Kasumi-1 (cell line): ENCODE measurements at places on chromosomes 5 and 9.

DNA sequence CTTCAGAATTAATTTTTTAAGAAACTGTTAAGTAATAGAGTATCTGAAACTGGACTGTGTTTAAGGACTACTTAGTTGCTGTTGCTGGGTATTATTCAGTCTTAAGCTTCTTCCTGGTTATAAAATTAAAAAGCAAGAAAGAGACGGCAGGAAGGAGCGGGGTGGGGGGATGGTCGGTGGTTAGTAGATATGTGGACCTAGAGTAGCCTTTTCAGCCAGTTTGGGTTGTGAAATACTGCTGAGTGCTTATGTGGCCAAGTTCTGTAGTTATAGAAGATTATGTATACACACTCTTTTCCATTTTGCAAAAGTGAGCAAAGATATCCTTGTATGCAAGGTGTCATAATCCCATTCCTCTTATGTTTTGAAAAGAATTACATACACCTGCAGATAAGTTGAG lies 28.5 kb downstream of the TRIO start:
- no peak for DNase-seq

- peak; percentile 56 for DNase-seq
Measured at GRCh38 chr5:43193181-43193893, 1.3 kb downstream of the NIM1K start.

GRCh38 chr5:82885627-82886389 lies 191.4 kb downstream of the TMEM167A start:
- peak; percentile 4 for DNase-seq

DNA sequence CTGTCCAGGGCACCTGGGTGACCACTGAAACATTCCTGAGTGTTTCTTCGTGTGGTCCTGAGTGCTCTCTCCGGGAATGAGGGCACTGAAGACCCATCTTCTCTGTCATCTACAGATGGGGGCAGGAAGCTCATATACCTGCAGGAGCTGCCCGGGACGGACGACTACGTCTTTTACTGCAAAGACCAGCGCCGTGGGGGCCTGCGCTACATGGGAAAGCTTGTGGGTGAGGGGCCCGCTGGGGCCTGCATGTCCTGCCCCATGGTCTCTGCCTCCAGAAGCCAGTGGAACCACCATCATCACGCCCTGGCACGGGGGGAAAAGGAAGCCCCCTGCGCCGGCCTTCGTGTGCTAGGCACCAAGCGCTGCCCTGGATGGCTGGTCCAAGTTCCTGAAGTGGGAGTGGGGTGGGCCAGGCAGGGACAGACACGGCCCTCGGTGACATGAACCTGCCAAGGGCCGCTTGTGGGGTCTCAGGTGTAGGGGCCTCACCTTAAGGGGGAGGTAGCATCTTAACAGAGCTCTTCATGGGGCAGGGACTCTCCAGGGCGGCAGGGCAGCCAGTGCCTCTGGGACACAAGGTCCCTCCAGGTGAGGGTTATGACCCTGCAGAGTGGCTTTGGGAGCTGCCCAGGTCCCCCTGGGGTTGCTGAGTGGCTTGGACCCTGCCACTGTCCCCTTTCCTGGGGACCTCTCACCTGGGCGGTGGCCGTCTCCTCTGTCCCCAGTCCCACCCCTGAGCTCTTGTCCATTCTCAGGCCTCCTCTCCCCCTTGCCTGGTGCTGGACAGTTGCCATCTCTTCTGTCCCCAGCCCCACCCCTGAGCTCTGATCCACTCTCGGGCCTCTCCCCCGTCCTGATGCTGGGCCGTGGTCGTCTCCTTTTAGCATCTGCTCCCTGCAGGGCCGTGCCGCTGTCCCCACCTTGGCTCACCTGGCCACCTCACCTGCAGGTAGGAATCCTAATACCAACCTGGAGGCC lies 2.1 kb downstream of the OBP2A start:
- no peak for DNase-seq

DNA sequence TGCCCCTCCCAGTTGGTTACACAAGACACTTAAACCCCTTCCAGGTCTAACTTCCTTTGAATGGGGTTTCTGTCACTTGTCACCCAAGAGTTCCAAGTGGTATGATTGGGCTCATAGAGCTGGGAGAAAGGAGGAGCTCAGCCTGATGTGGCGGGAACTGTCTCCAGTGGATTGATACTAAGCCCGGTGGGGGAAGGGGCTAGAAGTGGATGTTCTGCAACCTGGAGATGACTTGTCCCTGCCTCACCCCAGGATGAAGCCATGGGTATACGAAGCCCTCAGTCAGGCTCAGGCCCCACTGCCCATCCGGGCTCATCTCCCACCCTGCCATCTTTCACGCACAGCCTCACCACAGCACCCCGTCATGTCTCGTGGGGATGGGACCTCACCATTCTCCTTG lies 203.9 kb downstream of the CDK5RAP2 start:
- no peak for DNase-seq

DNA sequence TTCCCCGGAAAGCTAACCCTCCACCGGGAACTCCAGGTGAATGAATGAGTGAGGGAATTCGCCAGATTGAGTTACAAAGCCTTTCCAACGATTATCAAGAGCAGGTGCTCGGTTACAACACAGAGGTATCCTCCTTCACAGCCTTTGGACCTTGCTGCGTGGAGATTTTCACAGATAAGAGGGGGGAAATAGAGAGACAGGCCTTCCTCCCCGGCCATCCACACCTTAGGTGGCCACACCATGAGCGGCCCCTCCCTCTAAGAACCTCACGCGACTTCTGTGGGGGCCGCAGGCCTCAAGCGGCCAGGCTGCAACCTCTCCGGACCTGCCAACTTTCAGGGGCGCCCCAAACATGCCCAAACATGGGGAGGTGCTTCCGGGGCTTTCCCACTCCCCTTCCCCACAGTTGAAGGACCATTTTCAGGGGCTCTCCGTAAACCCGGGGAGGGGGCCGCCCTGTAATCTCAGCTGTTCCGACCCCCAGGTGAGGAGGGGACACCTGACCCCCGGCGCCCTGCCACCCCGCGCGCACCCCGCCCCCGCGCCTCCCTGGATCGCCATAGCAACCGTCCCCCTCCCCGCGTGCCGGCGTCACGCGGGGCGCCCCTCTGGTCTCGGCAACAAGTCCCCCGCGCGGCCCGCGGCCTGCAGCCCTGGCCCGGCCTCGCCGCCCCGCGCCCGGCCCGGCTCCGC lies 603 bp downstream of the DENND1A start:
- DNase-seq: no peak

- DNase-seq: no peak
Measured at GRCh38 chr5:14572836-14573235, 8.8 kb upstream of the OTULINL start.

DNA sequence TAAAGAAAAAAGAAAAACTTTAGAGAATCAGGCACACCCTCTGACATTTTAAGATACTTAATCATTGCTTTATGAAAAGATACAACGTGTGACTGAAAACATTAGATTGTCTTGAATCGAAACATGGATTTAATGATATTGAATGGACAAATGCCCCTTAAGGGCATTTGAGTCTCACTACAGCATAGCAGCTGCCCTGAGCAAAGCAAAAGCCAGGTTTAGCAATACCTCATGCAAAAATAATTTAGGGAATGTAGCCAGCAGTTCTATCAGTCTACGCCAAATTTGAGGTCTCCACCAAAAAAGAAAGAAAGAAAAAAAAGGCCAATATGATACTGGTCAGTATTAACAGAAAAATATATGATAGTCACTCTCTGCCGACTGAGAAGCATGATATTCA lies 56.6 kb upstream of the LMNB1 start:
- DNase-seq: no peak

- DNase-seq: no peak
Measured at GRCh38 chr9:123941524-123942070, 11.7 kb upstream of the DENND1A start.

DNA sequence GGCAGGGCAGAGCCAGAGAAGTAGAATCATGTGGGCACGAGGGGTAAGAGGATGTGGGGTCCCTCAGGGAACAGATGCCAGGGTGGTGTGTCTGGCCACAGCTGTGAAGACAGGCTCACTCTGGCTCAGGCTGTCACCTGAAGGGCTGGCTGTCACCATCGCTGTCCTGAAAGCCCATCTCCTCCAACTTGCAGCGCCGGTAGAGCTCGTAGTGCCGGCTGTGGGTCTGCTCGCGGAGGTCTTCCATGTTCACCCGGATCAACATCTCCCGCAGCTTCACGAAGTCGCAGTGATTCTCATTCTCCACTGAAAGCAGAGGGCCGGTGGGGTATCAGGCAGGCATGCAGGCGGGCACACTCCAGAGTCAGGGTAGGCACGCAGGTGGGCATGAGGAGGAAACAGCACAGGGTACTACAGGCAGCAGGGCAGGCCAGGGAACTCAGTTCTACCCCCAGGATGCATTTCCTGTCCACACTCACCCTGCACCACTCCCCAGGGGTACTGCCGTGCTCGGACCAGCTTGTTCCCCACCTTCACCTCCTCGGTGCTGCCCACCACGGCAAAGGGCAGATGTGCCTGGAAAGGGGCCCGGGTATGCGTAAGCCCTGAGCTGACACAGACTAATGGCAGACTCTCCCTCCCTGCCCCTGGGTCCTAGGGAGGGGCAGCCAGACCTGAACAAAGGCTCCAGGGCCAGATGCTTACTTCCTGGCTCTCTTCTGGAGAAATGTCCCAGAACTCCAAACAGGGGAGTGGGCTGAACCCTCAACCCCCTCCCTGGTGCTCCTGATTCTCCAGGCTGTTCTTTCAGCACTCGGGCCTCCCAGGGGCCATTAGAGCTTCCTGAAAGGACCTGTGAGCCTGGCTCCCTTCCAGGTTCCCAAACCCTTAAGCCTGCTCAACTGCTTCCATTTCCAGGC lies 14.4 kb downstream of the CCNI2 start:
- DNase-seq: no peak

GRCh38 chr9:107890921-107891465 lies 401.4 kb upstream of the KLF4 start:
- DNase-seq: no peak

DNA sequence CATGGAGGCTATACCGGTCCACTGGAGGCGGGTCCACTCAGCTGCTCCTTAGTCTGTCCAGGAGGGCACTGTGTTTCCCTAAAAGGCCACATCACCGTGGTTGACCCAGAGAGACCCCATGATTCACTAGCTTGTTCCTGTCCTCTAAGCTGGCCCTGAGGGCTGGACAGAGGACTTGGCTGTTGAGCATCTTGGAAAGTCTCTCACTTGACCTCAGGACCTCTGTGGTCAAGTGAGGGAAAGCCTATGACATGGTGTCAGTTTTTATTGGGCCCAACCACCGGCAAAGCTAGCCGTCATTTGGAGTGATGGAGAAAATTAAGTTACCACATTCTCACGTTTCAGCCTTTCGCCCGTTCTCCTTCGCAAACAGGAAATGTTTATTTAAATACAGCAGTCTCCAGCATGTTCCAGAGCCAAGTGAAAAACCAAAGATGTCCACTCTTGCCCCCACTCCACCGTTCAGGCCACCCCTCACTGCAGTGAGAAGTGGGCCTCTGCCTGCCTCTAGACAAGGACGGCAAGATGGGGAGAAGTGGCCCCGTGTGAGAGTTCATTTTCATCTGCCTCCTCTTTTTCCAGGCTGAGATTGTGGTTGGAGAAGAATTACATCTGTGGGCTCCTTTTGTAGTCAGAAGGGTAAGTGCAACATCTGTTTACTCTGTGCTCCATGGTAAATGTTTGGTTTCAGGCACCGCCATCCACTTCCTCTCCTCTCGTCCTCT lies 4.4 kb downstream of the SLIT3 start:
- DNase-seq: no peak

- peak; percentile 75 for DNase-seq
Measured at GRCh38 chr5:89457411-89458331, 574.7 kb upstream of the MEF2C start.

DNA sequence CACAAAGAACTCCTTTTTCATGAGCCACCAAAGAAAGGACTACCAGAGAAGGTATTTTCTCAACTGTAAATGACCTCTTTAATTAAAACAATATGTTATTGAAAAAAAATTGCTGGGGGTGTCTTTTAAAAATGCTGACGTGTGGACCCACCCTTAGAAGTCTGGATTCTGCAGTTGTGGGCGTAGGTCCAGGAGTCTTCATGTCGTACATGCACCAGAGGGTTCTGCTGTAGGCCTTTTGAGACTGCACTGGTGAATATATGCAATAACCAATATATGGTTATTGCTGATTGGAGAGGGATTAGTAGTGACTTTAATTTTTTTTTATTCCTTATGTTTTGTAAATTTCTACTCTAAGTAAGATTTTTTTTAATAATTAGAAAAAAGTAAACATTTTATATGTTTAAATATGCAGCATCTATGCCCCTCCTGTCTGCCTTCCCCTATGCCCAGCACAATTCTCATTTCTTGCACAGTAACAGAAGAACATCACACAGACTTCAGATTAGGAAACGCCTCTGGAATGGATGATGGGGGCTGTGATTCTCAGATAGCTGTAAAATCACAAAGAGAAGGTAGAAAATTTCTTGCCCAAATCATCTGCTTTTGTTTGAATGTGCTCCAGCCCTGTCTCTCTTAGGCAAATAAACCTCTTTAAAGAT lies 102.0 kb downstream of the PTTG1 start:
- DNase-seq: no peak

DNA sequence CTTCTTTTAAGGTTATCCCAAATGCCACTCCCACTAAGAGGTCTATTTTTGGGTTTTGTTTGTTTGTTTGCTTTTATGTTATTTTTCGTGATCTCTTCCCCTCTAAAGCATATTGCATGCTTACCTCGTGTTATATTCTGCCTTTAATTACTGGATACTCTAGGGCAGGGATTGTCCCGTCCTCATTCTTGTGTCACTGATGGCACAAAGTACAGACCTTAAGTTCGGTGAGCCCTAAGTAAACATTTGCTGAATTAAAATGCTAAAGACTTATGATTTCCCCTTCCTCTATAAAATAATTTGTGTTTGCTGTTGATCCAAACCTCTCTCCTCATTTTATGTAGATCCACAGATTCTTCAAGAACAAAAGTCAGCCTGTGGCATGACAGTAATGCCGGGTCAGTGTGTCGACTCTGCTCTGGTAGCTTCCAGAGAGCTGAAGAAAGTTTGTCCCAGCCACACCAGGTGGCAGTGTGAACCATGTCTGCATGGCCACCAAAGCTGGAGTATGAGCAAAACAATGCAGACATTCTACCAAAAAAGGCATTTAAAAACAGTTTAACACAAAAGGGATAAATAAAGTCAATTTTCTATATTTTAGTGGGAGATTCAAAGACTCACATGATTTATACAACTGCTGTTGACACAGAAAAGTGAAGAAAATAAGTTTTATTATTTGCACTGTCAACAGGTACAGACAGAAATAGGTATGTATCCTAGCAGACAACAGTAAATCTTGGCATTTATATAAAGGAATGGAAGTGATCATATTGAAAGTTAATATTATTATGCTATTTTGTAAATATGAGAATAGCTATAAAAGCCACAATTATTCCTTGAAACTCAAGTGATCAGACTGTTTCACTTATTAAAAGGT lies 17.9 kb upstream of the POC5 start:
- peak; percentile 40 for DNase-seq

GRCh38 chr5:39164529-39165402 lies 54.6 kb downstream of the FYB1 start:
- DNase-seq: no peak

DNA sequence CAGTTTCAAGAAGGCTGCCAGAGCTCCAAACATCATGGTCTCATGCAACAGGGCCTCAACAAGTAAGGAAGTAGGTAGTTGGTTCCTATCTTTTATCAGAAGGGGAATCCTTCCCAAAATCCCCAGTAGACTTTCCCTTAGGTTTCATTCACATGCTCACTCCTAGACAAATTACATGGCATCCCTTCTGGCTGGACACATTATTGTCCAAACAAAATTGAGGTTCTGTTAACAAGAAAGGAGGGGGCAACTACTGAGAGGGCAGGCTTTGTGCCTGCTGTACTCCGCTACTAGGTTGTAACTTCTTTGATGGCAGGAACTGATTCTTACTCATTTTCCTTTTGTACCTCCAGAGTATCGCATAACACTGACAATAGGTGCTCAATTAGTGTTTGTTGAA lies 56.0 kb upstream of the OSMR start:
- no peak for DNase-seq

- no peak for DNase-seq
Measured at GRCh38 chr5:67334373-67334772, 137.8 kb upstream of the CD180 start.
